ENCODE measurements at places on chromosomes 2 and 18. TPM values are rescaled to one million over a fixed set of nuclear protein-coding genes. Genes with fewer than 3 reads are reported as not detected.

DNA sequence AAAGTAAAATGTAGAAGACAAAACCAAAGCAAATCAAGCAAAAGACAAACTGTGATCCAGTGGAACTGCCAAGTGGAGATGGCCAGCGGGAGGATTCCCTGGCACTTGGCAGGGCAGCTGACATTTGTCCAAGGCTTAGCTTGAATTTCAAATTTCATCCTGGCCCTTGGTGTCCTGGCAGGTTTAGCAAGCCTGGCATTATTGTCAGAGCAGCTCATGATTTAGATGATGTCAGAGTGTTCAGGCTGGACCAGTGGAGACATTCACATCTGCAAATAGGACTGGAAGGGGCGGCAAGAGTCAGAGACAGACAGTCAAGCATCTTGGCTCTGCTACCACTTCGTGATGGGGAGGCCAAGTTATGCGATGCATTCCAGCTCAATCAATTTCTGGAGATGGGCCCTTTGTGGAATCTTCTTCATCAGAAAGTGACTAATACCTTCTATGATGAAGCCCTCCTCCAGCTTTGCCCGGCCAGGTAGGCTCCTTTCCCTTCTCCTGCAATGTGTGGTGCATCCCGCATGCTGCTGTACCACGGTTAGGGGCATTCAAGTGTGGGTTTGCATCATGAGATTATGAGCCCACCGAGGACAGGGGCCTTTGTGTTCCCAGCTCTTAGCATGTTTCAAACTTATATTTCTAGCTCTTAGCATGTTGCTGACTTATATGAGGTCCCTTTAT is 199.7 kb downstream of the ANKRD30B start:
- DNase-seq: no peak

DNA sequence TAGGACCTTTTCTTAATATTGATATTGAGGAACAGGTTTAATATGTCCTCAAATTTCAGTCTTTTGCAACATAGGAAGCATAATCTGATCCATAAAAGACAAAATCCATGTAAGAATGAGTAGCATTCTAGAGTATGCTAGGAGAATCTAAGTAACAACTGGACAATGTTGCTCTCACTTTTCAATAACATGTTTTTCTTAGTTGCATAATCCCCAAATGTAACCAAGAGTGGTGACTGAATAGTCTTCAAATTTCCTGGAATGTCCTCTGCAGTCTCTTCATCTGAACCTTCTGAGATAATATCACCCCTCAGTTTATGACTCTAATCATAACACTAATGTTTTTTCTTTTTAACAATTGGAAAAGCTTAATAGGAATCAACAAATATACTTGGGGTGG is 110.0 kb upstream of the ZEB2 start:
- DNase-seq: no peak

VIT gene
- polyA plus RNA-seq: 0.17 TPM

HOXD1 gene
- 11.3 TPM for polyA plus RNA-seq

- no peak for DNase-seq
Measured at GRCh38 chr2:4782647-4783046, 909.5 kb upstream of the SOX11 start.

DNA sequence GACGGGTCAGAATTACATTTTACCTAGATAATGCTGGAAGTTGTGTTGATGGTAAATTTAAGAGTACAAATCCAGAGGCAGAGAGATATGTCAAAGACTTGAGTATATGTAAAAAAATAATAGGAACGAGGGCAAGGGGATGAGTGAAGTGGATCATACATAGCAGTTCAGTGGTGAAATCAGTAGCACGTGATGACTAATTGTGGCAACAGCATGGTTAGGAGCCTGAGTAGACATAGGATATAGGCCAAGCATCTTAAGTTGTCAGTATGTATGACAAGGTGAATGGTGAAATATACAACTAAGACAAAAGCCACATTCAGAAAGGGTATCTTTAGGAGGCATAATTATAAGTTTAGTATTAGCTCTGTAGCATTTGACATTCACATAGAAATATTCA is 826.5 kb upstream of the PIK3C3 start:
- DNase-seq: no peak

GRCh38 chr2:203453858-203454451 is 81.1 kb downstream of the RAPH1 start:
- DNase-seq: peak; percentile 32

GRCh38 chr18:8333961-8334360 is 275.3 kb upstream of the RAB12 start:
- no peak for DNase-seq

NBAS gene
- 66.9 TPM for polyA plus RNA-seq

DNA sequence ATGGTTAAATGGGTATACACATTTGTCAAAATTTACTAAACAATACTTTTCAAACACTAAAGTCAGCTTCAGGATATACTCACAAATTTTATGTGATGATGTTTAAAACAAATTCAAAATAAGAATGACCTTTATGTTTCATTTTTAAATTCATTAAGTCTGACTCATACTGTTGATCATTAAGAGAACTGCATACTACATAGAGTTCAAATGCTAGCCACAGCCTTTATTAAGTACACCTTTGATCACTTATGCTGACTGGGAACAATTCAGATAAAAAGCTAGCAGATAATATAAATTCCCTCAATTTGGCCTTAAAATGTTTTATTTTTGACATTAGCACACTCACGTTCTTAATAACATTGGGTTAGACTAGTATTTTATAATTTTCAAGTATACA is 14.1 kb downstream of the LMAN1 start:
- no peak for DNase-seq

- no peak for DNase-seq
Measured at GRCh38 chr18:35355140-35355618, 11.0 kb upstream of the ZNF24 start.

MBD2 gene
- 136 TPM for polyA plus RNA-seq

STON1 gene
- polyA plus RNA-seq: 38.7 TPM

DNA sequence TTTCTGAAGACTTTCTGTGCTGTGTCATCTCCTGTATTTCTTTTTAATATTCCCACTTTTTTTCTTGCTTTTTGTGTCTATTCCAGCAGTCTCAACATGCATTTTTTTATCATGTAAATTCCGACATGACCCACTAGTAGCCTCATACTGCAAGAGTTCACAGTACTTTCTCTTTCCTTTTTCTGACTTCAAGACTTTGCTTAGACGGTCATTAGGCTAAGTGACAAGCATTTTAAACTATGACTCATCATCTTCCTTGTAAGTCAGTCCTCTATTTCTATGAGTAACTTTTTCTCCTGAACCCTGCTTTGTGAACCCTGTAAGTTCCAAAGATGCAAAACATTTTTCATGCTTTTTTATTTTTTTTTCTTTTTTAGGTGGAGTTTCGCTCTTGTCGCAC is 381.2 kb downstream of the TXNL1 start:
- DNase-seq: no peak

- DNase-seq: no peak
Measured at GRCh38 chr2:11703700-11704099, 33.7 kb upstream of the NTSR2 start.

- DNase-seq: no peak
Measured at GRCh38 chr2:73997813-73998212, 13.1 kb downstream of the TET3 start.

ZNF2 gene
- 8.9 TPM for polyA plus RNA-seq

DNA sequence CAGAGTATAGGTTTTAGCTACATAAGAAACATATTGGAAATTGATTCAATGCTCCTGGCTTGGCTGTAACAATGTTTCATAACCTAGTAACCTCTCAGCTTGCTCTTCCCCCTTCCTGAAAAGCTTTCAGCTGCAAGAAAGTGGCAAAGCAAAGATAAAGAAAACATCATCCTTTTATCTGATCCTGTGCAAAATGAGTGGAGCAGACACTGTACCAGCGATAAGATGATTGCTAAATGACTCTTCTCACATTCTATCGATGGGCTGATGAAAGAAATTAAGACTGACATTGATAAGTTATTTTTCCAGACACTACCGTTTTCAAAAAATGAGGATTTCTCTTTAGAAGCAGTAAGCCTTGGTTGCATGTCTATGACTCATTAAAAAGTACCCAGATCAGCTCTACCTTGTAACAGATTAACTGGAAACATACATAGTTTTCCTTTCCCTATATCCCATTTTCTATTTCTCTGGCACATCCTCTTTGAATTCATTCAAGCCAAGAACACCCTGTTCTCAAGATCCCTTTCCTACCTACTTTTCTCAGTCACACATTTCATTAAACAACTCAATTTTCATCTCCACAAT is 87.1 kb upstream of the LYPD1 start:
- no peak for DNase-seq

TGFA gene
- 17.6 TPM for polyA plus RNA-seq

- DNase-seq: no peak
Measured at GRCh38 chr2:59490994-59491393, 1062.5 kb downstream of the BCL11A start.

PRKAG3 gene
- polyA plus RNA-seq: 0.07 TPM

DNA sequence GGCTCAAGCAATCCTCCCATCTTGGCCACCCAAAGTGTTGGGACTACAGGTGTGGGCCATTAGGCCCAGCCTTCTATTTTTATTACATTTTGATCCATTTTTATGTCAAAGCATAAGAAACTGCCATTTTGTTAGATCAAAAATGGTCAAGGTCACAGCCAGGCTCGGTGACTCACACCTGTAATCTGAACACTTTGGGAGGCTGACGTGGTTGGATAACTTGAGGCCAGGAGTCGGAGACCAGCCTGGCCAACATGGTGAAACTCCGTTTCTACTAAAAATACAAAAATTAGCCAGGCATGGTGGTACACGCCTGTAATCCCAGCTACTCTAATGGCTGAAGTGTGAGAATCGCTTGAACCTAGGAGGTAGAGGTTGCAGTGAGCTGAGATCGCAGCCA is 49.2 kb downstream of the EEF1B2 start:
- no peak for DNase-seq

ZNF396 gene
- 7.0 TPM for polyA plus RNA-seq

GRCh38 chr2:189580658-189581353 is at the start of gene SLC40A1:
TSS of gene SLC40A1 (minus strand) at chr2:189580786. CDS start at chr2:189580460, 326 bp downstream.
- DNase-seq: no peak

- DNase-seq: no peak
Measured at GRCh38 chr18:48975817-48976649, 25.3 kb upstream of the SMAD7 start.

- DNase-seq: no peak
Measured at GRCh38 chr18:40949114-40949950, 1005.7 kb upstream of the PIK3C3 start.

RAD51AP2 gene
- polyA plus RNA-seq: 0.14 TPM

- DNase-seq: no peak
Measured at GRCh38 chr2:84873350-84873749, 7.5 kb downstream of the TRABD2A start.

GALR1 gene
- polyA plus RNA-seq: 0.06 TPM

GRCh38 chr2:234050455-234051135 is at the start of gene SPP2:
TSS of gene SPP2 (plus strand) at chr2:234050702. CDS start at chr2:234050787, 85 bp downstream.
- DNase-seq: no peak

BOLL gene
- 0.08 TPM for polyA plus RNA-seq

ZNG1B gene
- polyA plus RNA-seq: 62.5 TPM

DNA sequence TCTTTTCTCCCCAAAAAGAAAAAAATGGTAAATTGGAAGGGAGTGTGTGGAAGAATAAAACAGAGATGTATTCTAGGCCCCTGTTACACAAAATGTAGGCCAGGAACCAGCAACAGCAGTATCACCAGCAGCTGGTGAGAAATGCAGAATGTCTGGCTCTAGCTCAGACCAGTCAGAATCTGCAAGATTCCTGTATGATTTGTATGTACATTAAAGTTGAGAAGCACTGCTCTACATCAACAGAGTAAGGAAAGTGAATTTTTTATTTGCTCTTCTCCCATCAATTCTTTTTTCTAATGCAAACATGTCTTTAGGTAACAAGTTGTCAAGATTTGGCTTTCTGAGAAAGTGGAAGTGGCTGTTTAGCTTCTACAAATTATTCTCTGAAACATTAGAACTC is 235.4 kb upstream of the FANCL start:
- no peak for DNase-seq

DNA sequence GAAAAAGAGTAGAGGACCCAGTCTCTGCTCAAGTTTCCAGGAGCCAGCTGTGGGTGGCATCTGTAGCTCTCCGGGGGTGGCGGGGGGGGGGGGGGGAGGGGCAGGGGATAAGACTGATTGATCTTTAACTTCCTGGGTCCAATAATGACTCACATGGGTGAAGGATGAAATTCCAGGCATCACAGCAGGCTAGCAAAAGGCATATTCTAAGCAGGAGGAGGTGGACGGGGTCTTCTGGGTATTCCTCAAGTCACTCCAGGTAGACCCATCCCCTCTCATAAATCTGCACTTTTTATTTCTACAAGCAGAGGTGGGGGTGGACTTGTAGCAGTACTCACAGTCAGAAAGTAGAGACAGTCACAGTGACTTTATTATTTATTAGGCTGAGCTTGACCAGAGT is 85.5 kb upstream of the TMEM247 start:
- DNase-seq: no peak

ZSWIM2 gene
- polyA plus RNA-seq: not detected

GCKR gene
- polyA plus RNA-seq: not detected

GRCh38 chr2:69998761-69999160 is 37.3 kb upstream of the ASPRV1 start:
- no peak for DNase-seq

FLACC1 gene
- polyA plus RNA-seq: 1.0 TPM

DNA sequence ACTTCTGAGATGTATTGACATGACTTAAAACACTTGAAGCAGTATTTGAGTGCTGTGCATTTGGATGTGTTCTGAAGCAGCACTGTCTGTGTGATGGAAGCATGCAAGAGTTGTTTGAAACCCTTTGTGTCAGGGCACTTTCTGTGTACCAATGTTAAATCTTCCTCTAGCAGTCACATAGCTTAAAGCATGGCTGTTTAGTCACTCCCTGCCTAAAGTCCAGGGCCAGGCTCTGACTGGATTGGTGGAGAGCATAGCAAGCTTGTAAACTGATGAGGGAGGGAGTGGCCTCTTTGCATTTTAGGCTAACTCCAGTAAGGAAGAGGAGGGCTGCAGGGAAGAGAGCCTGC is 73.5 kb downstream of the MYO1B start:
- DNase-seq: no peak

All from right renal cortex interstitium (tissue), 3 donors.